ENCODE measurements at places on chromosomes 6 and 20. TPM values are rescaled to one million over a fixed set of nuclear protein-coding genes. Genes with fewer than 3 reads are reported as not detected.

Gene MAP7
- polyA plus RNA-seq, result 39.2 TPM

- no peak for DNase-seq
Measured at GRCh38 chr6:142543606-142544005, 241.8 kb downstream of the ADGRG6 start.

- no peak for DNase-seq
Measured at GRCh38 chr6:44157152-44157521, 1.5 kb upstream of the CAPN11 start.

DNA sequence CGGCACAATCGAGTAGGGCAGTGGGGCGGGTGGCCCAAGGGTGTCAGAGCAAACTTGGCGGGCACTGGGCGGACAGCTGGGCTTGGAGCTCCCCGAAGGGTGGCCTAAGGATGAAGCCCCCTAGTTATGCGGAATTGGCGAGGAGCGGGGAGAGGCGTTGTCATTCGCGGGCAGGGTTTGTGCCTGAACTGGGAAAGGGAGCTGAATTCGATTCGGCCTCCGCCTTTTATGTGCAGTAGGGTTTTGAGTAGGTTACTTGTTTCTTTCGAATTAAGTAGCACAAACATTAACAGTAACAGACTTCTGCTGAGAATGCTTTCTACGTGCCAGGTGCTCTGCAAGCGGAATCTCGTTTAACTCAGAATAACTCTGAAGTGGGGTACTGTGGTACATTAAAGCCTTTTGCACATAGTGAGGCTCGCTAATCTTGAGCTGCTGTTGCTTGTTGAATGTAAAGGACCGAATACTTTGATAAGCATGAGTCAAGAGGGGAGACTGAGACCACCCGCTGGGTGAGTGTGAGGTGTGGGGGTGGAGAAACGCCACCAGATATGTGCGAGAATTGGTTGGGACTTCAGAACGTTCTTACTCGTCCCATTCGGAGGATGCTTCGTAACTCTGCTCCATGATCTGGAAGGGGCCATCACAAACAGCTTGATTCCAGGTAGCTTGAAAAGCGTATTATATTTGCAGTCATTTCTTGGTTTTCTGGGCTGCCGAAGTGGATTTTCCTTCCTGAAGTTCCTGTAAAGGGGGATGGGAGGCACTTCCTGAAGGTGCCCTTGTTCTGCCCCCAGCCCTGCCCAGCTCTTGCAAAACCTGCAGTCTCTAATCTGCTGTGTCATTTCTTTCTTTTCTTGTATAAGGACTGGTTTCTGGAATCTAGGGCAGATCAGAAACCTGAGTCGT is 833 bp downstream of the RAB5IF start:
- no peak for DNase-seq
